CD4-positive, alpha-beta T cell treated with Interleukin-17A for 1 hour (primary cell): ENCODE measurements at places on chromosomes 6 and 20.

DNA sequence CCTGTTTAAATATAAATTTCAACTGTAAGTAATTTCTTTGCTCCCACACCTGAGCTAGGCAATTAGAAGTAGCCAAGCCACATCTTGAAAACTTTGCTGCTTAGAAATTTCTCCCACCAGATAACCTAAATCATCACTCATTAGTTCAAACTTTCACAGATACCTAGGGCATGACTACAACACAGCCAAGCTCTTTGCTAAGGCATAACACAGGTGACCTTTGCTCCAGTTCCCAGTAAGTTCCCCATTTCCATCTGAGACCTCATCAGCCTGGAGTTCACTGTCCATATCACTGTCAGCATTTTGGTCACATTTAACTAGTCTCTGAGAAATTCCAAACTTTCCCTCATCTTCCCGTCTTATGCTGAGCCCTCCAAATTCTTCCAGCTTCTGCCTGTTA, 79.8 kb upstream of the OPRM1 start:
- DNase-seq, result no peak

DNA sequence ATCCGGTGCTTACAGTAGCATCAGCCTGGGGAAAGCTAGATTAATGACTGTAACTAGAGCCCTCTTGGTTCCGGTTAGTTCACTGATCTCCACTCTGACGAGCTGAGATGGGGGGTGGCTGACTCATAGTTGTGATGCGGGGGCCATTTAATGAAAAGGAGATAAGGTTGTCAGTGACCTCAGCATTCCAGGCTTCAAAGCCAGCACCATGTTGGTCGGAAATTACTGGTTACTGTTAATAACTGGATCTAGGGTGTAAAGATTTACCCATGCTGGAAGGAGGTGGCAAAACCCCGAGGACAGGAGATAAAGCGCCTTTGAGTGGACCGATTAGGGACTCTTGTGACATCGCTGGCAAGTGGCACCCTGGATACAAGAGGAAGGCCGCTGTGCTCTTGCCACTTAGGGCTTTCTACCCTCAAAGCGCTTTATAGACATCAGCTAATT, 21.1 kb downstream of the FOXC1 start:
- no peak for DNase-seq

DNA sequence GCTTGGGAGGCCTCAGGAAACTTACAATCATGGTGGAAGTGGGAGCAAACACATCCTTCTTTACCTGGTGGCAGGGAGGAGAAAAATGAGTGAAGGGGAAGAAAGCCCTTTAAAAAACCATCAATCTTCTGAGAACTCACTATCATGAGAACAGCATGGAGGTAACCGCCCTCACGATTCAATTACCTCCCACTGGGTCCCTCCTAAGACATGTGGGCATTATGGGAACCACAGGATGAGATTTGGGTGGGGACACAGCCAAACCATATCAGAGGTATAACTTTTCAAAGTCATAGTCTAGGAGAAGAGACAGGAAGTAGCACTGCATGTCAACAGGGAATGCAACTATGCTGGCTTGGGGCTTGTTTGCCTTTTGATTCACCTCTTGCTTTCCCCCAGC, 59.9 kb upstream of the DTNBP1 start:
- DNase-seq, result no peak

- DNase-seq, result no peak
Observed at GRCh38 chr20:34977365-34978091, 21.9 kb downstream of the MYH7B start.
